ENCODE measurements at places on chromosomes 2 and 18.

GRCh38 chr18:12645751-12646203 is 12.1 kb downstream of the SPIRE1 start:
- DNase-seq, result no peak

GRCh38 chr2:175168564-175168945 is 552 bp upstream of the ATF2 start:
- no peak for DNase-seq

DNA sequence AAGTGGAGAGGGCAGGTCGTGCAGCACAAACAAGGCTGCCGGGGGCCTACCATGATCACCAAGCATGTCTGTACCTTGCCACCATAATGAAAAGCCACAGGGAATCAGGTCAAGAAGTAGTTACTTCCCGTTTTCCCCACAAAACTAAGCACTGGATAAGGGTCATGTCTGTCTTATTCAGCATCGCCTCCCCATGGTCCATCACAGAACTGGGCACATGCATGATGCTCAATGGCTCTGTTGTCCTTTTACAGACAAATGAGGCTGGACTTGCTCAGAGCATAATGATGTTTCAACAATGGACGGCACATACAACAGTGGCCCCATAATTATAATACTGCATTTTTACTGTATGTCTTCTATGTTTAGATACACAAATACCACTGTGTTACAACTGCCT is 27.5 kb downstream of the REEP1 start:
- no peak for DNase-seq

- DNase-seq, result no peak
These were observed 807.3 kb downstream of the NR4A2 start for GRCh38 chr2:155525199-155525598.

GRCh38 chr2:230447455-230448451 is 31.8 kb downstream of the SP100 start:
- DNase-seq, result no peak

DNA sequence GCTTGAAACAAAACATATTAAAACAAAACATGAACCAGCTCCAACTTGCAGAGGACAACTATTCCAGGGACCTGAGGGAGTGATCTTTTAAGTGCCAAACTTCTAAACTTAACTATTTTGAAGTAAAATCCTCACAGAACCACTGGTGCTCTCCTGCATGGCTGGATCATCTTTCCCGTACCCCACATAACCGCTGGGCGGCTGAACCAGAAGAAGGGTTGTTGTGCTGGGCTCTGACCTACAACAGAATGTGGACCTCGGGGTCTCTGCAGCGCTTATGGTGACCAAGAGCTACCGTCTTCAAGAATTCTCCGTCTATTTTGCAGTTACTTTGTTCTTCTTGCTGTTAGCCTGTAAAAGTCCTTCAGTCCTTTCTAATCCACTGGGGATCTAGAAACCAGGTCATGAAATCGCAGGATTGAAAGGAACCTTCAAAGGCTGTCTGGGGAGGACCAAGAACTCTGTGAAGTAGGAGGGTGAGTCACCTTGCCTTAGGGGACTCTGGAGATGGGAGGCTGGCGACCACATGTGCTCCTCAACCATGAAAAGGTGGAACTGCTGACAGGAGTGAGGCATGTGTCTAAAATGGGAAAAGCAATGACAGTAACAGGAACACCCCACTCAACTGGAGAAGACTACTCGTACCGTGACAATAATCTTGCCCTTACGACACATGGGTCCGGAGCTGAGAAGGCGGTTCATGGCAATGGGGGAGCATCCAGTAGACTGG is 46.6 kb downstream of the HDLBP start:
- no peak for DNase-seq

Measured in NCI-H1930 (cell line).